Peyer's patch (tissue), 4 donors: ENCODE measurements at places on chromosomes 12 and 14. TPM values are rescaled to one million over a fixed set of nuclear protein-coding genes. Genes with fewer than 3 reads are reported as not detected.

Gene ZNF891
- total RNA-seq: 3.3 TPM

Gene TAS2R46
- total RNA-seq: 4.2 TPM

Gene RBP5
- total RNA-seq: 3.7 TPM

Gene LALBA
- total RNA-seq: not detected

Gene KLHL33
- 0.13 TPM for total RNA-seq

Gene GAS2L3
- 2.5 TPM for total RNA-seq

Gene SMCO2
- total RNA-seq: not detected

Gene GDF11
- 0.38 TPM for total RNA-seq

Gene PTGR2
- 13.5 TPM for total RNA-seq
